ENCODE measurements at places on chromosomes 3 and 15.

GRCh38 chr3:48427630-48427962 lies 2.3 kb downstream of the PLXNB1 start:
- no peak for DNase-seq

GRCh38 chr3:194280777-194281176 lies 70.4 kb downstream of the CPN2 start:
- no peak for DNase-seq

- DNase-seq, result no peak
Observed at GRCh38 chr3:171531716-171532115, 71.5 kb upstream of the TNIK start.

DNA sequence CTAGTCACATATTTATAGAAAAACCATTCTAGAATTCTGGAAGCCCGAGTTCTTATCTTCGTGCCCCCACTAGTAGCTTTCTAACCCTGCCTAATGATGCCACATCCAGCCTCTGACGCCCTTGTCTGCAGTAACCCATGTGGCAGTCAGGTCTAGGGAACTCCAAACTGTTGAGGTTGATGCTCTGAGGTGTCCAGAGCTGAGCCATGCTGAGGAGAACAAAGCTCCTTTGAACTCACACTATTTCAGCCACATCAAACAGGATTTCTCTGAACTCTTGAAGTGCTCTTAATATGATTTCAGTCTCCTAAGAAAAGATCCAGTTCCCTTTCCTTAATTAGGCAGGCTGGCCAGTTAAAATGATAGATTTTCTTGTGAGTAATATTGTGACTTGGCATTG lies 150.5 kb upstream of the ST8SIA2 start:
- no peak for DNase-seq

DNA sequence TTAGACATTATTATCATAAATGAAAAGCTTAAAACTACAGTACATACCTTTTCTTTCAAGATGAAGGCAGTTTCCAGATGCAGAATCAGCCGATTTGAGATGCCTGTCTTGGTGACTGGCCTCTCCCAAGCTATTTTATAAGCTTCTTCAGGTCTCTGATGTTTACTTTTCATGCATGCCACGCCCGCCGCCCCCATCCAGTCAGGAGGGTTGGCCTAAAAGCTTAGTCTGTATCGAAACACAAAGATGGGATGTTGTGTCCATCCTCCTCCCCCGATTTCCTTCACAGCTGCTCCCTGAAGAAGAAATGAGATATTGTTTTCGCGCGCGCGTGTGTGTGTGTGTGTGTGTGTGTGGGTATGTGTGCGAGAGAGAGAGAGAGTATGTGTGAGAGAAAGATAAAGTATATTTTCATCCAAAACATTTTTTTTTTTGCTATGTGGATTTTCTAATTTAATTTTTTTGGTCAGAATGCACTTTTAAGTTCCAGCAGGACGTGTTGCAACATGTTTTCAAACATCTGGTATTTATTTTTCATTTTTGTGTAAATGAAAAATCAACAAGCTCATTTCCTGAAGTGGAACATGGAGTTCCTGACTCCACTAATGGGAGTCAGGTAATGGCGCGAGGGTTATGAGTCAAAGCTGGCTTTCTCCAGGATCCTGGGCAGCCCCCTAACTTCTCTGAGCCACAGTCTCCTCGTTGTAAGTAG lies at the start of gene APOD:
Gene APOD, minus strand, starts transcription at position 110 of the 712 bp plus-strand sequence. CDS start 4,479 bp downstream, outside the sequence.
- DNase-seq, result no peak

GRCh38 chr3:176275113-176275512 lies 922.2 kb downstream of the TBL1XR1 start:
- no peak for DNase-seq

DNA sequence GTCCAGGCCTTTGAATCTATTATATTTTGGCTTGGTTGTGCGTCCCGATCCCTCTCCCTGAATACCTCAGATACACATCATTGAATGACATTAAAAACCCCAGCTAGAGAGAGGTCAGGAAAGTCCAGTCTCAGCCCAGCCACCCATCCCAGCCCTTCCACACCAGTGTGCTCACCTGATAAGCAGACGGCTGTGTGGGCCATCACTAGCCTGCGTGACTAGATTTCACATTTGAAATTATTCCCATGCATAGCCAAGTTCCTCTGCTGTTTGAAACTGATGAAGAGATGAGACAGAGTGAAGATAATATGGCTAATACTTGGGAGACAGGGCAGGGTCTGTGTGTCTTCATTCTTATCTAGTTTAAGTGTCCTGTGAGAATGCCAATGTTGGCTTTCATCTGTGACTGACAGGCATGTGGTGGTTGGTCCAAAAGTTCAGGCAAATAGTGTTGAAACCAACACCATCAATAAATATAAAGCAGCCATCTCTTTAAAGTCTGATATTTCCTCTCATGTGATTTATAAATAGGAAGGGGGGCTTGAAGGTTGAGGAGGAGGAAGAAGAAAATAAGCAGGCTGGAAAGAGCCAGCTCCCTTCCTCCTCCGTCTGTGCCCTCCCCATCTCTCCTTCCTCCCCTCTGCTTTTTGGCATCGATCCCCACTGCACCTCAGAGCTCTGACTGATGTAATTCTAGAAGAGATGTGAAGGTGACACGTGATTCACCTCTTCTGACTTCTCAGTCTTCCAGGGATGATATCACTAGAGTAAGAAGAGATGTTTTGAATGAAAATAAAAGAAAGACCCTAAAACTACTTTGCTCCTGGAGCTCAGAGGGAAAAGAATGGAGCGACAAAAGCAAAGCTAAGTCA lies 5.1 kb downstream of the FAM43A start:
- DNase-seq, result no peak

GRCh38 chr3:133472242-133472641 lies 72.4 kb downstream of the BFSP2 start:
- DNase-seq, result peak; percentile 66

GRCh38 chr15:90820481-90820880 lies 47.9 kb upstream of the FURIN start:
- DNase-seq, result no peak

Data from ELF-1 (cell line).